ENCODE measurements at places on chromosomes 4 and X. TPM values are rescaled to one million over a fixed set of nuclear protein-coding genes. Genes with fewer than 3 reads are reported as not detected.

Gene ART3
- not detected for polyA plus RNA-seq

Gene RHOXF2B
- polyA plus RNA-seq: not detected

Gene SYTL5
- polyA plus RNA-seq: not detected

Gene SYNPO2
- 0.21 TPM for polyA plus RNA-seq

Gene TCEAL5
- polyA plus RNA-seq: not detected

Gene SSX4B
- polyA plus RNA-seq: not detected

Gene CITED1
- not detected for polyA plus RNA-seq
